ENCODE measurements at places on chromosomes 6 and 20.
A peak's percentile ranks its signal among the peaks of the same experiment; 100 is the strongest.

GRCh38 chr6:79943133-79943532, 4.2 kb downstream of the ELOVL4 start:
- no peak for DNase-seq

DNA sequence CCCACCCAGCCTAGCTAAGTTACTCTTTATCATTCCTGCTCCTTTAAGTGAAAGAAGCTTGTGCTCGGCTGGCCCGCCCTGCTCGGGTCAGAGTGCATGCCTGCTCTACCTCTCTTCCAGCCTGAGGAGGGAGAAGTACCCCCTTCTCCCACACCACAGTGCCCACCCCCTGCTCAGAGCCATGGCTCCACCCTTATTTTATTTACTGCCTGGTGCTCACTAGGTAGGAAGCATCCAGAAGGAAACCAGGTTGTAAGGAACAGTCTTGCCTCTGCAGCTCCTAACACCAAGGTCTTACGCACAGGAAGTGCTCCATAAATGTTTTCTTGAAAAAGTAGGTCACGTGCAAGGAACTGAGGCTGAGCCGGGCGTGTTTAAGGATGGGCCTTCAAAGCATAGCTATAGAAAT, 105.7 kb upstream of the SNX9 start:
- no peak for DNase-seq

DNA sequence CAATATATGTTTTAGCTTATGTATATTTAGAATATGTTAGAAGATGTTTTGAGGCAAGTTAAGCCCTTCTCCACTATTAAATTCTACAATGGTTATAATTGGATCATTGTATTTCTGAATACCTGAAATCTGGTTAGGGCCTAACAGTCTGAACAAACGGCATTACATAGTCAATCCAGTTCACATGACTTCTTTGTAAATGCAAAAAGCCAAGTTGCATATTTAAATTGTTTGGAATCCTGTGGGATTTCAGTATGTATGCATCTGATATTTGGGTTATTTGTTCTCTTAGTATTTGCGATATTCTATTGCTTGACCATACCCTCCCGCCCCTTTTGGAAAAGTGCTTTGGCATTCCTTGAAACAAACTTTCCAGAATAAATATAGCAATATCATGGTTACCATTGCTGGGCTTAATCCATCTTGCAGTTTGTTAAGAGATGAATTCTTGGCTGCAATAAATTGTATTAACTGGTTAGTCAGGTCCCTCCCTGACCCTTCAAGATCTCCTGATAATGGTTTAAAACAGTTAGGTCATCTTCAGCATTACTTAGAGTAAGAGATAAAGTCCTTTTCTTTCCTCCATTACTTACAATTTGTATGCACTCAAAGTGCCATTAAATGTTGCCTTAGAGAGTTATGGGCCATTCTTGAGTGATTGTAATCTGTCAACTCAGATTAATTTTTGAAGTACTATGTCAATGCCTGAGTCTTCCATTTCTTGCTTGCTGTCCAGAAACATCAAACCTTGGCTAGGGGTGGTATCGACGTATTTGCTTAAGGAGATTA, 36.5 kb downstream of the LRRC1 start:
- DNase-seq = no peak

- no peak for DNase-seq
Measured at GRCh38 chr6:159966339-159966738, 2.5 kb upstream of the IGF2R start.

DNA sequence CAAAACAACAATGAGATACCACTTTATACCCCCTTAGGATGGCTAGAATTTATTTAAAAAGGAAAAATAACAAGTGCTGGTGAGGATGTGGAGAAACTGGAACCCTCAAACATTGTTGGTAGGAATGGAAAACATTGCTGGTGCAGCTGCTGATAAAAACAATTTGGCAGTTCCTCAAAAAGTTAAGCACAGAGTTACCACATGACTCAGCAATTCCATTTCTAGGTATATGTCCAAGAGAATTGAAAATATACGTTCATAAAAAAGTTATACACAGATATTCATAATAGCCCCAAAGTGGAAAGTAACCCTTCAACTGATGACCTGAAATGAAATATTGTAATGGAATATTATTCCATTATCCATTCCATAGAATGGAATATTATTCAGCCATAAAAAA, 55.0 kb downstream of the CD83 start:
- no peak for DNase-seq

DNA sequence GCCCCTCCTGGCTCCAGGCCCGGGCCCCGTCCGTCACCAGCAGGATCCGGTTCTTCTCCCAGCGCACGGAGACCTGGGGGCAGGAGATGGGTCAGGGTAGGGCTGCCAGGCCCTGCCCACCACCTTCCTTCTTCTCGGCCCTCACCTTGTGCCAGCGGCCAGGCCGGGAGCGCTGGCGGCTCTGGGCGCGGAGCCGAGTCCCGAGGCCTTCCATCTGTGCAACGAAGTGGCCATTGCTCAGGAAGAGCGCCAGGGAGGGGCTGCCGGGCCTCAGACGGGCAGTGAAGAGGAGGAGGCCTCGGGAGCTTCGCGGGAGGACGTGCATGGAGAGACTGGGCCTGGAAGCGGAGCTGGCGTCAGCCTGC, 7.9 kb downstream of the ADRM1 start:
- DNase-seq = no peak

- DNase-seq = no peak
Measured at GRCh38 chr6:157436219-157436943, 55.4 kb downstream of the ZDHHC14 start.

DNA sequence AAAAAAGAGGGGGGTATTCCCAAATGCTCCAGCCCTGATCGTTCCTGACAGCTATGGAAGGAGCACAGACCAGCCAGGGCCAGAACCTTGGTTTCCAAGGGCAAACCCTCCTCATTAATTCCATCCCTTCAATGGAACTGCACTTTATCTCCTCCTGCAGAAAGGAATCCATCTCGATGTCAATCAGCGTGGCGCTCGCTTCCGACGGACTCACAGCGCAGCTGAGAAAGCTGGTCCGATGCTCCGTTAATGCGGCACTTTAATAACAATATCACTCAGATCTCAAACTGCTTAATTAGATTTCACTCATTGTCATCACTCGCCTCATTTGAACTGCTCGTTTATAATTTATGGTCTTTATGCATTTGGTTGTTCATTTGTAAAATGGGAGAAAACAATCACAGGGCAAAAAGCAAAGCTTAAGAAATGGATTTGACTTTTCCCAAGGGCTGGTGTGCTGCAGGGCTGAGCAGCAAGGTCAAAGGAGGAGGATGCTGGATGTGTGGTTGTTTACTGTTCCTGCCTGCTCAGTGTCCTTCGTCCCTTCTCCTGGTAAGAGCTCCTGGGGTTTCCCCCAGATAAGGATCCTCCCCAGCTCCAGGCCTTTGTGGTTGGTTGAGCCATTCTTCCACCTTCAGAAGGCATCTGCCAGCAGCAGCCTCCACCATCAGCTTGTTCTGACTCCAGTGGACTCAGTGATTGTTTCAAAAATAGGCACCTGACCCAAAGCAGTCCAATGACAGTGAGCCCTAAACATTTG, 152.7 kb downstream of the ANKRD60 start:
- no peak for DNase-seq

DNA sequence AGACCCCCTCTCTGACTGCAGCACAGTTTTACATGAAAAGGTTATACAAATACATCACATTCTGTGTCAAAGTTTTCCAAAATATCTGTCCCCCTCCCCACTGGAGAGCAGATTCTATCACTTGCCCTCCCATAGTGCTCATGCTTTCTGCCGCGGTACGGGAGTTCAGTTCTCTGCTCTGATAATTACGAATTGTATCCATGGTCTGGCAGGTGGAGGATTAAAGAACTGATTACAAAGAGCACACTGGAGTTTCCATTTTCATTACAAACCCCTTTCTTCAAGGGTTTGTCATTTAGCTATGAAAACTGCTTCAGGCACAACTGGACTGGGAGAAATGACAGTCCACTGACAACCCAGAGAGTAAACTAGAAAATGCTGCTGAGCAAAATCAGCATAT, 166.0 kb downstream of the PDSS2 start:
- no peak for DNase-seq

DNA sequence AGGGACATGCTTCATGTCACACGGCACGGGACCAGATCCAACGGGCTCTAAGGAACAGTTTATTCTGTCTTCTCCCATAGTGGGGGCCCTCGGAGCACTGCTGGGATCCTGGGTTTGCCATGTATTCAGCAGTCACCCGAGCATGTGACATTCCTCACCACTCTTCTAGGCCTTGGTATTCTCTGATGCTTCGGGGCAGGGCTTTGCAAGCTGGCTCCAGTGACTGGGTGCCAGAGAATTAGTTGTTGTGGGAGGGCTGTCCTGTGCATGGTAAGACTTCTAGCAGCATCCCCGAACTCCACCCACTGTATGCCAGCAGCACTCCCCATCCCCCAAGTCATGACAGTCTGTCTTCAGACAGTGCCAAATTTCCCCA, 5.4 kb downstream of the CCN5 start:
- DNase-seq = no peak

DNA sequence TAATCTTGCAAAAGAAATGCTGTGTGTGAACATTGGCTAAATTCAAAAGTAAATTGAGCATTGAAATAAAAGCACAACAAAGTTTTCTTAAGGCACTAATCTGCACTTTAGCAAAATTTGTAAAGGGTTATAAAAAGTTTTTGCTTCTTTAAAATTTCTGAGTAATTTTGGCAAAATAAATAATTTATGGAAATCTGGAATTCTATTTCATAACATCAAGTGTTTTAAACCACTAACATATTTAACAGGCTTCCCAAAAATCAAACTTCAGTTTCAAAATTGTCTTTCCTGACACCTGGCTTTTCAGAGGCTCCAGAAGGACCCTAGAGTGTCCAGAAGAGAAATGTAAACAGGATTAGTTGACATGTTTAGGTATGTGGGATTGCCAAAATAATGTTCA, 4.5 kb upstream of the RNGTT start:
- DNase-seq = no peak

- no peak for DNase-seq
Measured at GRCh38 chr20:9609887-9610502, 95.6 kb downstream of the LAMP5 start.

- peak; percentile 59 for DNase-seq
Measured at GRCh38 chr6:110874880-110875547, 429 bp downstream of the AMD1 start.

GRCh38 chr20:43949741-43950618, 35.3 kb downstream of the TOX2 start:
- no peak for DNase-seq

GRCh38 chr6:42333612-42334011, 116.0 kb upstream of the MRPS10 start:
- no peak for DNase-seq

- no peak for DNase-seq
Measured at GRCh38 chr6:146590492-146590891, 8.3 kb upstream of the ADGB start.

All from activated naive CD4-positive, alpha-beta T cell (primary cell).